ENCODE measurements at places on chromosomes 12 and 14.

- no peak for DNase-seq
Measured at GRCh38 chr12:41970744-41971143, 173.9 kb downstream of the GXYLT1 start.

DNA sequence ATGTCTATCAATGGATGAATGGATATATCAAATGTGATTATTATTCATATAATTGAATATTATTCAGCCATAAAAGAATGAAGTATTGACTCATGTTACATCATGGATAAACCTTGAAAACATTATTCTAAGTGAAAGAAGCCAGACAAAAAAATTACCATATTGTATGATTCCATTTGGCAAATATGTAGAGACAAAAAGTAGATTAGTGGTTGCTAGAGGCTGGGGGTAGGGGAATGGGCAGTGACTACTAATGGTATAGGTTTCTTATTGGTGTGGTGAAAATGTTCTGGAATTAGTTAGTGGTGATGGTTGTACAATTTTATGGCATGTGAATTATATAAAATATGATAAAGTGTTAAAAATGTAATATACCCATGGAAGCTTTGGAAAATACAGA is 31.8 kb upstream of the GNS start:
- DNase-seq, result no peak

- DNase-seq, result no peak
Measured at GRCh38 chr12:51589557-51590176, 1.4 kb upstream of the SCN8A start.

GRCh38 chr12:121111684-121112083 is 21.0 kb upstream of the P2RX7 start:
- DNase-seq, result no peak

DNA sequence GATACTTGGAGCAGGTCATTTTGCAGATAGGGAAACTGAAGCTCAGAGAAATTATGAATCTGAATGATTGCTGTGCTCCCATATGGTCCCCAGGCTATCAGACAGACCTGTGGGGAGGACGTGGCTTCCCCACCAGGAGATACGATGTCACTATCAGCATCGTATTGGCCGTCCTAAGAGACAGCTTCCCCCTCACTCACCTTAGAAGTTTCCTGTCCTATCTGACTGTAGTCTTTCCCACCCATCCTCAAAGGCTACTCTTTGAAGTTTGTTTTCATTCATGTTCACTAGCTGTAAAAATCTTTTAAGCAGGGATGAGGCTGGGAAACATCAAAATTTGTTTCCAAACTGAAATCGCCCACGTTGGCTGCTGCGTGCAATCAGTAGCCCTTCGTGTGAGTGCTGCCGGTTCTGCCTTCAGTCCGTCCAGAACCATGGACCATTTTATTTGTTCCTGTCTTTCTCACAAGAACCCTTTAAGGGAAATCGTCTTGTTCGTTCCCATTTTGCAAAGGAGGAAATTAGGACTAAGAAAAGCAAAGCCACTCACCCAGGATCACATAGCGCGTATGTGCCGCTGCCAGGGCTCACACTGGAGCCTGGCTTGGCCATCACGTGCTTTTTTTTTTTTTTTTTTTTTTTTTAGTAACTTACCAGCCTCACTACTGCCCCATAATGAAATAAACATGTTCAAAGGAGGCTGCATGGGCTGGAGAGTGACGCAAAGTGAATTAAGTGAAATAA is 1.0 kb upstream of the KDM2B start:
- DNase-seq, result no peak

DNA sequence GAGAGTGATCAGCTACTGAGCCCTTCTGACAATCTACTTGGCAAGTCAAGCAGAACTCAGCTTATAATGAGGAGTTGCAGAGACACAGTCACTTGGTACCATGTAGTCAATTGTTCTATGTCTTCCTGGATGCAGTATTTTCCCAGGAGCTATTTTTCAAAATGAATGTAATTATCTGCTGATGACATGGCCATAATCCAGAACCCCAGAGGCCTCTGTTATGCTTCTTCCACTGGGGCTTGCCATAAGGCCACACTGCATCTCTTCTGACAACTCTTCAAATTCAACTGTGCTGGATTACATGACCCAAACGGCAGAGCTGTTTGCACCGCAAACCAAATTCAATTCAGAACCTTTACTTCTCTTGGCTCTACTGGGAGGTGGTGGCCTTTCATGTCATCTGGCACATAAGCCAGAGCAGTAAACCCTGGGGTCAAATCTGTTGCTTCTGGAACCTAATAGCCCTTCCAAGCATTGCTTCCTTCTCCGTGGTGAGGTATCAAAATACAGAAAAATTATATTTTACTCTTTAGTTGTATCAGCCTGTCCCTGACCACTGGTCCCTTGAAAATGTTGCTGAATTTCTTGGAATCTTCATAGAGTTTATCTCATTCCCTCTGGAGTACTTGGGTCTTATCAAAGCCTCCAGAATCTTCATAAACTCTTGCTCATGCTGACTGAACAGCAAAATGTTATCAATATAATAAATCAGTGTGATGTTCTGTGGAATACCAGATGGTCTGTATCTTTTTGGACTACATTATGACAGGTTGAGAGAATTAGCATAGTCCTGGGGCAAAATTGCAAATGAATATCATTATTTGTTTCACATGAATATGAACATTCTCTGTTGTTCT is 79.4 kb upstream of the DCN start:
- DNase-seq, result no peak

GRCh38 chr12:20490213-20490612 is 121.9 kb downstream of the PDE3A start:
- no peak for DNase-seq

GRCh38 chr14:54769951-54770863 is 132.4 kb downstream of the GCH1 start:
- DNase-seq, result no peak

DNA sequence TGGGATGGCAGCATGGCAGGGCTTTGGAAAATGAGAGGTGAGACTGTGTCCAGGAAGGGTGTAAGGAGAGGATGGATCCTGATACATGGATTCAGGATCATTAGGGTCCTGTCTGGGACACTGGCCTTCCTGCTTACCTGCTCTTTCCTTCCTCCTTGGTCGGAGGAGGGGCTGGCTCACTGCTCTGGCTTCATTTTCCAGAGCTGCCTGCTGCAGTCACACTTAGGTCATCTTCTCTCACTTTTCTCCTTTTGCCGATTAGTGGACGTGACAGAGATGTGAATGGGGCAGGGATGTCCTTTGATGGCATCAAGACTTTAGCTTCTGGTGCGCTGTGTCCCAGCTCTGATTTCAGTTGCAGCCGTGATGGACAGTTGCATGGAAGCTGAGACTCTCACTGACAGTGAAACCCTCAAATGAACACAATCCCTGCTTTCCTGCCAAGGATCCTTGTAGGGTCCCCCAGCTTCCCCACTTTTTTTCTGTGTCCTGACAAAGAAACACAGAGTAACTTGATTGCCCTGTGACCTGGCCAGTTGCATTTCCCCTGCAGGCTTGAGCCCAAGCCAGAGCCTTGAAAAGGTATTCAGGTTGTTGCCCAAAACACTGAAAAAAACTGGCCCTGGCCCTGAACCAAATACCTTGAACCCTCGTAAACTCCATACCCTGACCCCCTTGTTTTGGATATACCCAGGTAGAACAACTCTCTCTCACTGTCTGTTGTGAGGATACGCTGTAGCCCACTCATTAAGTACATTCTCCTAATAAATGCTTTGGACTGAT is 756 bp upstream of the CIDEB start:
- no peak for DNase-seq

- DNase-seq, result no peak
Measured at GRCh38 chr14:29861996-29862395, 65.7 kb downstream of the PRKD1 start.

- DNase-seq, result no peak
Measured at GRCh38 chr12:66309606-66310005, 7.3 kb downstream of the HELB start.

DNA sequence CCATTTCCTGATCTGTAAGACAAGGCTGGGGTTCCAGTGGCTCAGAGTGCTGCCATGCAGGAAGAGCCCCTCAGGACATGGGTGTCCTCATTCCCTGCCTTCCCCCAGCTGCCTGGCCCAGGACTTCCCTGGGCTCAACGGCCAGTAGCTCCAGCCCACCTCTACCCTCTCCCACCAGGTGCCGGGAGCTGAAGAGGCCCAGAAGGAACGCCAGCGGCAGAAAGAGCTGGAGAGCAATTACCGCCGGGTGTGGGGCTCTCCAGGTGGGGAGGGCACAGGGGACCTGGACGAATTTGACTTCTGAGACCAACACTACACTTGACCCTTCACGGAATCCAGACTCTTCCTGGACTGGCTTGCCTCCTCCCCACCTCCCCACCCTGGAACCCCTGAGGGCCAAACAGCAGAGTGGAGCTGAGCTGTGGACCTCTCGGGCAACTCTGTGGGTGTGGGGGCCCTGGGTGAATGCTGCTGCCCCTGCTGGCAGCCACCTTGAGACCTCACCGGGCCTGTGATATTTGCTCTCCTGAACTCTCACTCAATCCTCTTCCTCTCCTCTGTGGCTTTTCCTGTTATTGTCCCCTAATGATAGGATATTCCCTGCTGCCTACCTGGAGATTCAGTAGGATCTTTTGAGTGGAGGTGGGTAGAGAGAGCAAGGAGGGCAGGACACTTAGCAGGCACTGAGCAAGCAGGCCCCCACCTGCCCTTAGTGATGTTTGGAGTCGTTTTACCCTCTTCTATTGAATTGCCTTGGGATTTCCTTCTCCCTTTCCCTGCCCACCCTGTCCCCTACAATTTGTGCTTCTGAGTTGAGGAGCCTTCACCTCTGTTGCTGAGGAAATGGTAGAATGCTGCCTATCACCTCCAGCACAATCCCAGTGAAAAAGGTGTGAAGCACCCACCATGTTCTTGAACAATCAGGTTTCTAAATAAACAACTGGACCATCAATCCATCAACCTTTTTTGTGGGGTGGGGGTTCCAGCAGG is 17.6 kb downstream of the AGAP2 start:
- DNase-seq, result no peak

DNA sequence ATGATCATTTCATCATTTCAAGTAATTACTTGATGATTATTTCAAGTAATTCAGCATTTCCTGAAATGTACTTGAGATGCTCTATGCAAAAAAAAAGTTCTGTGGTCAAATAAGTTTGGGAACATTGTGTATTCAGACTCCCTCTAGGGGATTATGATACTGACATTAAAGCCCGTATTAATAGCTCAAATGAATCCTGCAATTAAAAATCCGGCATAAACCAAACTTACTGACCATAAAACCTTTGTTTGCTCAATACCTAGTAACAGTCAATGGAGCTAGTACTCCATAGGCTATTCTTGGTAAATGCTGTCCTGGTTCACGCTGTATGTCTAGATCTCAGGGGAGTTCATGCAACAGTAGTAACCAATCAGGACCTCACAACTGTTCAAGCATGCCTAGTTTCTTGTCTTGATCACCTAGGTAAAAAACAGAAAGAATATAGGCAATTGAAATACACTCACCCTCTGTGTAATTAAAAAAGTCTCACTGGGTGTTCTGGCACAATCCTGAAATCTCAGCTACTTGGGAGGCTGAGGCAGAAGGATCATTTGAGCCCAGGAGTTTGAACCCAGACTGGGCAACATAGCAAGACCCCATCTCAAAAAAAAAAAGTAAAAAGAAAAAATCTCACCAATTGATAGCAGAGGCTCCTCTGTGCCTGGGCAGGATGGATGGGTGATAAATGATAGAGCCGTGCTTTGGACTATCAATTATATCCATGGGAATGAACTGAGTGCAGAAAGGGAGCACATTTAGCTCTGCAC is 14.1 kb downstream of the ALDH1L2 start:
- DNase-seq, result no peak

- DNase-seq, result no peak
Measured at GRCh38 chr12:26027401-26027800, 68.9 kb downstream of the RASSF8 start.

DNA sequence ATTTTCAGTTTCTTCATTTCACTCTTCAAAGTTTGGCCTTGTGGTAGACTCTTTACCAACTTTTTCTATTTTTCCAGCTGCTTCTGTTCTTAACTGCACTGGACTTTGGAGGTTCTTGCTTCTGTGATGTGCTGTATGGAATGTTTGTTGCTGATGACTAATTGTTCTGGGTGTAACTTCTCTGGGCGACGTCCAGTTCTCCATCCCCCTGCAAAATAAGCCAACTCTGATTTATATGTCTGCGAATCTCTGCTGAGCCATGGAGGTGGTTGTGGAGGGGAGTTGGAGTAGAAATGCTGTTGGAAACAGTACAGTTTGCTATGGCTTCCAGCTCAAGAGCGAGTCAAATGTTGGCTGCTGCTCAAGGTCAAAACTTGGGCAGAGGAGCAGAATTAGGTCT is 113.9 kb upstream of the DYRK2 start:
- DNase-seq, result no peak

GRCh38 chr12:19707948-19708409 is 268.7 kb downstream of the AEBP2 start:
- DNase-seq, result no peak

DNA sequence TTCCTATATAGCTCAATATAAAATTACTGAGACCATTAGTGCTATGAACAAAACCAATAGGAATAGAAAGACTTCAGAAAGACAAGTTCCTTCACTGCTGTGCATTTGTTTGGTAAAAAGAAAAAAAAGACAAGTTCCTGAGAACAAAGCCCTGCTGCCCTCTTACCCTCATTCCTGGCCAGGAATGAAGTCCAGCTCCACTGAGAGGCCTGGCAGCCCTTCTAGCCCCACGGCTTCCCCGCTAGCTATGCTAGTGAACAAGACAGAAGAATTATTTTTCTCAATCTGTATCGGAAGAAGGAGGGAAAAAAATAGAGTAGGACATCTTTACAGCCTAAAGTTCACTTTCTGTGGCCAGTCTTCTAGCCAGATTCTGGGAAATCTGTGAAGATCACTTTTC is 1.6 kb downstream of the MFAP5 start:
- no peak for DNase-seq

GRCh38 chr14:75232597-75232996 is 46.0 kb upstream of the FOS start:
- no peak for DNase-seq

DNA sequence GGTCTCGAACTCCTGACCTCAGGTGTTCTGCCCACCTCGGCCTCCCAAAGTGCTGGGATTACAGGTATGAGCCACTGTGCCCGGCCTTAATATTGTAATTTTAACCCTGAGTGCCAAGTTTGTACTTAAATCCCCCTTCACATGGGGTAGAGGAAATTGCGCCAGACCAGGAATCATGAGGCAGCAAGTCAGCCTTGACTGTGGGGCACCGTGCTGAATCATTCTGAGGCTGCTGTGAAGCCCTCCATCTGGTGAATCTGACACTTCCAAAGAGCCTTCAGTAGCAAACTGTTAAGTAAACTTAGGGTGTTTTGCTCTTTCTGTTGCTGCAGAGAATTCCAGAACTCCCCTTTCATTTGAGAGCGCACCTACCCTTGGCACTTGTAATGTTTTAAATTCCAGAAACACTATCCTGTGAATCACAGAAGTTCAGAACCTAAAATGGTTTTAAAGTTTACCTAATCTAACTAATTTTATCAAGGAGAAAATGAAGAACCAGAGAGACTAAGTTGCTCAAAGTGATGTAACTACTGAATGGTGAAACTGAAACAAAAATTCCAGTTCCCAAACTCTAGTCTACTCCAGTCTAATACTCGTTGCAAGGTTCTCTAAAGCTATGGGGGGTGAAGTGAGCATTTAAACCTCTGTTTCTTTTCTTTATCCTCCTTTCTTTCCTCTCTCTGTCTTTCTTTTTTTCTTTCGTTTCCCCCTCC is 7.5 kb downstream of the HEBP1 start:
- peak; percentile 31 for DNase-seq

- no peak for DNase-seq
Measured at GRCh38 chr14:61573321-61573720, 122.0 kb upstream of the HIF1A start.

Data from ascending aorta (tissue), 2 donors.